ENCODE measurements at places on chromosomes 5 and 9.

DNA sequence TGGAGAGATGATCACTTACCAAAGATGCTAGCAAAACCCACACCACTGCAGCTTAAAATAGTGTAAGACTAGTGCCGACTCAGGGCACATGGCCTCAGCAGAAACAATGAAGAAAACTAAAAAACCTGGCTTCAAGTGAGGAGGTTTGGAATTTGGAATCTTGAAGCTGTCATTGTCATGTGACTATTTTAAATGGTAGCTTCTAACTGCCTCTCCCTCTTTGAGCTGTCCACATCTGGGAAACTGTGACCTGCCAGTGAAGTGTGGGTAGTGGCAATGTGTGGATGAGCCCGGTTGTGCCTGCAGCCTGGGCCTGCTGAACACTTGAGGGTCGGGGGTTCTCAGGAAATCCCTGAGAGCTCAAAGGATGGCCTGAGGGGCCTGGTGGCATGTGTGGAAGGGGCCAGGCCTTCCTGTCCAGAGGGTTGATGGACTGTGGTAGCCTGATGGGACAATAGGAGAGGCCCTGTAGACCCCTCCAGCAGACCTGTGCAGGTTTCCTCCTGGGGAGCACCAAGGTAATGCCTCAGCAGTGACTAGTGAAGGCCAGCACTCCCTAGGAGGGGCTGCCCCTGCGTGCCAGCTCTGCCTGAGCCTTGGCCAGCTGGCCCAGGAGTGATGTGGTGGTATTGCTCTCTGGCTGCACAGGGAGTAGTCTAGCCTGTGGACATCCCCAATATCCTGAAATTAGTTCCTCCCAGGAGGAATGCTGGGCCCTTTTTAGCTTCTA lies 13.6 kb downstream of the USP20 start:
- no peak for DNase-seq

- DNase-seq, result no peak
Observed at GRCh38 chr5:127028822-127029457, 1.4 kb downstream of the MARCHF3 start.

DNA sequence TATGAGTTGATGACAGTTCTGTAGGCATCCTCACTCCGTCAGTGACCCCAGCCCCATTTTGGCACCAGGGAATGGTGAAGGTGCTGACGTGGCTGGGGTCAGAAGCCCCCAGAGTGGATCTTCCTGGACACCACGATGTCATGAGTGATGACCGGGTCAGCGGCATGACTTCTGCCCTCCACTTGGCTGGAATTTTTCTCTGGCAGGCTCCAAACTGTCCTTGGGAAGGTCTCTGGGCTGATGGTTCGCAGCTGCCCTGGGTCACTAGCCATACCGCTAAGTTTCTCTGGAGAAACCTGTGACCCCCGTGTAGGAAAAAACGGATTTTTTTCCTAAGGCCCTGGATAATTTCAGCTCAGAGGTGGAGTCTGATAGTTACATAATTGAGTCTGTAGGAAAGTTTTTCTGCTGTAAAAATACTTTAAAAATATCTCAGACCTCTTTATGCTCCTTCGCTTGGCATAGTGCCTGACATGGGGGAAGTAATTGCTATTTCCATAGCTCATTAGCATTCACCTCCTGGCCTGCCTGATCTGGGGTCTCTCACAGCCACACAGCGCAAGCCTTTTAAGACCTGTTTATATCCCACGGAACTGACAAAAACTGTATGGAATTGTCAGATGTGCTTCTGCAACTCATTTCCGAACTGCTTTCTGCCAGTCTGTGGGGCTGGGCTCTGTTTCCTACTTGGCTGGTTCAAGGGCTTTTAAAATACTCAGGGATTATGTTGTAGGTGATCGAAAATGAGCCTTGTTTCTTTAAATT lies 69.2 kb downstream of the ANGPTL2 start:
- no peak for DNase-seq

DNA sequence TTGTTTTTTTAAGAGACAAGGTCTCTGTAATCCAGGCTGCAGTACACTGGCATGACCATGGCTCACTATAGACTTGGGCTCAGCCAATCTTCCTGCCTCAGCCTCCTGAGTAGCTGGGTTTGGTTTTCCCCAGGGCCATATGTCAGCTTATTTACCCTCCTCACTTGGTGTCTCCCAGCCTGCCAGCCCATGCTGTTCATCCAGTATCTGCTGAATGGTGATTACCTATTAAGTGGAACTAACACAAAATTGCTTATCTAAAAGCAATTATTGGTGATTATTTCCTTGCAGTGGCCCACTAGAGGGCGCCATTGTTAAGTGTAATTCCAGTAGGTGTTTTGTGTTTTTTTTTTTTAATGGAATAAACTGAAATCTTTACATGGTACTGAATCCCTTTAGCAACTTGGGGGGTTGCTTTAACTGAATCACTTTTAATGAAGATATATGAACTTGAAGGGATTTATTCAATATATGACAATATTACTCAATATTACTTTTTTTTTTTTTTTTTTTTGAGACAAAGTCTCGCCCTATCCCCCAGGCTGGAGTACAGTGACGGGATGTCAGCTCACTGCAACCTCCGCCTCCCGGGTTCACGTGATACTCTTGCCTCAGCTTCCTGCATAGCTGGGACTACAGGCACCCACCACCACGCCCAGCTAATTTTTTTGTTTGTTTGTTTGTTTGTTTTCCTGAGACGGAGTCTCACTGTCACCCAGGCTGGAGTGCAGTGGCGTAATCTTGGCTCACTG lies 13.8 kb downstream of the EXOSC2 start:
- peak; percentile 60 for DNase-seq

- DNase-seq, result no peak
Observed at GRCh38 chr5:410911-411517, 32.0 kb upstream of the EXOC3 start.

GRCh38 chr5:112691758-112692157 lies 45.9 kb upstream of the APC start:
- no peak for DNase-seq

- DNase-seq, result no peak
Observed at GRCh38 chr9:116937361-116937760, 250.3 kb downstream of the TRIM32 start.

GRCh38 chr5:175749591-175749990 lies 91.7 kb downstream of the HRH2 start:
- DNase-seq, result no peak

DNA sequence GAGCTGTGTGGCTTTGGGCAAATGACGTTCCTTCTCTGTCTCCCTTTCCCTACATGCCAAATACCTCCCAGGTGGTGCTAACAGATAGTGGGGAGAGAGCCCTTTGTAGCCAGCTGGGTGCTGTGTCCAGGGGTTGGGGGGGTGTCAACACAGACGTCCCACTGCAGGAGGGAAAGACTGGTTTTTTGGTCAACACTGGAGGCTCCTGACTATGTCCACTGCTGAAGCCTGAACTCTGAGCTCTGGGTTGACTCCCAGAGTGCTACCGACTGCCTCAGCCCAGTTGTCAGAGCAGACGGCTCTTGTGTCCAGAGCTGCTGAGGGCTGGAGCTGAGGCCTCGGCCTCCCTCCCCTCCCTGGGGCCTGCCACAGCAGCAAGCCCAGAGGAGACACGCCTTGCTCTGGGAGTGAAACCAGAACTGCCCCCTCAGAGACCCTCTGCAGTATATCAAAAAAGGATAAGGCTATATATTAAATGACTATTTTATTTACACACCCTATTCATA lies 14.8 kb upstream of the SLC25A51 start:
- DNase-seq, result no peak

DNA sequence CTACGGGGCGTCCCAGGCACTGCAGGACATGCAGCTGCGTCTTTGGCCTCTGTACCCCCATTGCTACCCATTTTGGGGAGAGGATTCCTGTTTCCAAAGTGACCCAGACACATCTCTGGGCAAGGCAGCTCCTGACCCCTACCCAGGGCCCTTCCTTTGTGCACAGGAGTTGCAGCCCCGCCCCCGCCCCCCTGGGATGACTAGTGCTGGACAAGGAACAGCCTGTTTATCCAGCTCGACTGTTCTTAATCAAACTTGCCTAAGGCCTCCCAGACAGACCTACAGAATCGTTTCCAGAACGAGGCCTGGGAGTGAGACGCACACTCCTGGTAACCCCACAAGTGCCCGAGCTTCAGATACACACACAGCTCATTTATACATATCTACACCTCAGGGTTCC lies 13.2 kb downstream of the DIPK1B start:
- no peak for DNase-seq

DNA sequence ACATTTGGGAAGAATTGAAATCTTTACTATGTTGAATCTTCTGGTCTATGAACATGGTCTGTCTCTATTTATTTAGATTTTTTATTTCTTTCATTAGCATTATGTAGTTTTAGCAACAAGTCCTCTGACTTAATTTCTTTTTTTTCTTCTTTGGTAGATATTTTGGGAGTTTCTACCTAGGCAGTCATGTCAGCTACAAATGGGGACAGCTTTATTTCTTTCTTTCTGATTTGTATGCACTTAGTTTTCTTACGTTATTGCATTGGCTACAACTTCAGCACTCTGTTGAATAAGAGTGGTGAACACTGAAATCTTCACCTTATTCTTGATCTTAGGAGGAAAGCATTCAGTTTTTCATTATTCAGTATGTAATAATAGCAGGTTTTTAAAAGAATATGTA lies 33.5 kb downstream of the SMC5 start:
- no peak for DNase-seq

DNA sequence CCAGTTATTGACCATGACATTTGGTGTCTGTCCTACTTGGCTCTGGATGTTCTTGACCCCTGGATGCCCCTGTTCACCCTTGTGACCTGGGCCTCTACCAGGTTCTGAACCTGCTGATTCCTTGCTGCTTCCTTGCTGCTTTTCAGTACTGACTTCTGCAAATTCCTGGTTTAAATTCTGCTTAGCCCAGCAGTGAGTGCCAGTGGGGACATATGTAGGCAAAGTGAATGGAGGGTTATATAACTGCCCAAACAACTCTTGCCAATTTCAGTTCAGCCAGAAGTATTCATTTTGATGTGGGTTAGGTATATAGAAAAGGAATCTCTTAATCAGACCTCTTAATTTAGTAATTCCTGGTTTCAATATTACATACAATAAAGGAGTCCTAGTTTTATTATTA lies 220.6 kb downstream of the TAF11L14 start:
- no peak for DNase-seq

DNA sequence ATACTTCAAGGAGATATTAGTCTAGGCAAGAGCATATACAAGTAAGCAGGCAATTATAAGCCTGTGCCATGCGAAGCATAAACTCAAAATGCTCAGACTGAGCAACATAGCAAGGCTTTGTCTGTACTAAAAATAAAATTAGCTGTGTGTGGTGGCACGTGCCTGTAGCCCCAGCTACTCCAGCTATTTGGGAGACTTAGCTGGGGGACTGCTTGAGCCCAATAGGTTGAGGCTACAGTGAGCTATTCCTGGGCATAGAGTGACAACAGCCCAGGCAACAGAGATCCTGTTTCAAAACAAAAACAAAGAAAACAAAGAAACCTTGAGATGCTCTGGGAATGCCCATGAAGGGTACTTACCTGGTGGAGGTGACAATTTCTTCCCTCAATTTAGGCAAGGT lies 130.5 kb upstream of the ZNF608 start:
- DNase-seq, result no peak

DNA sequence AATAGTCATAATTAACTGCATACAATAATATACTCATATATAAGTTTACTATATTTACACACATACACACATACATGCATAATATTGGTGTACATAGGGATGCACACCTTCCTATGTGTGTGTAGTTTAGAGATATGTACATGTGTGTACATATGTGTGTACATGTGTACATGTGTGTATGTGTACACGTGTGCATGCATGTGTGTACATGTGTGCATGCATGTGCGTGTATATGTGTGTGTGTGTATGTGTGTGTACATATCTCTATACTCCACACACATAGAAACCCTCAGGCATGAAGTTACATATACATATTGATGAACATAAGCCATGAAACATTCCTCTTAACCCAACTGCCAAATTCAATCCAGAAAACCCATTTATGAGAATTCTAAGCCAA lies 547.8 kb downstream of the TLR4 start:
- DNase-seq, result no peak

DNA sequence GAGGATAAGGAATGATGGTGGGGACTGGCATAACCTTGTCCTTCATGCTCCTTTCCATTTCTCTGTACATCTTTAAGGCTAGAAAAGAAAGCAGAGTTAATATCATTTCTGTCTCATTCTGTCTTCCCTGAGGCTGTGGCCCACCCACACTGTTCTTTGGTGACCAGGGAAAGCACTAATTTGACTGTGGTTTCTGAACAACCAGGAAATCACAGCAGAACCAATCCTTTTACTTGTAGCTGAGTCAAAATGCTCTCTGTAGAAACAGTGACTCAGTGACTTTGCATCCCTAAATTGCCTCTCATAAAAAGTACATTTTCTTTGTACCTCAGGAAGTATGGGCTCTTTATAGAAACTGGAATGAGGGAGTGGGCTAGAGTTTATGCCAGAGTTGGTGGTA lies 28.1 kb downstream of the IL33 start:
- DNase-seq, result no peak

DNA sequence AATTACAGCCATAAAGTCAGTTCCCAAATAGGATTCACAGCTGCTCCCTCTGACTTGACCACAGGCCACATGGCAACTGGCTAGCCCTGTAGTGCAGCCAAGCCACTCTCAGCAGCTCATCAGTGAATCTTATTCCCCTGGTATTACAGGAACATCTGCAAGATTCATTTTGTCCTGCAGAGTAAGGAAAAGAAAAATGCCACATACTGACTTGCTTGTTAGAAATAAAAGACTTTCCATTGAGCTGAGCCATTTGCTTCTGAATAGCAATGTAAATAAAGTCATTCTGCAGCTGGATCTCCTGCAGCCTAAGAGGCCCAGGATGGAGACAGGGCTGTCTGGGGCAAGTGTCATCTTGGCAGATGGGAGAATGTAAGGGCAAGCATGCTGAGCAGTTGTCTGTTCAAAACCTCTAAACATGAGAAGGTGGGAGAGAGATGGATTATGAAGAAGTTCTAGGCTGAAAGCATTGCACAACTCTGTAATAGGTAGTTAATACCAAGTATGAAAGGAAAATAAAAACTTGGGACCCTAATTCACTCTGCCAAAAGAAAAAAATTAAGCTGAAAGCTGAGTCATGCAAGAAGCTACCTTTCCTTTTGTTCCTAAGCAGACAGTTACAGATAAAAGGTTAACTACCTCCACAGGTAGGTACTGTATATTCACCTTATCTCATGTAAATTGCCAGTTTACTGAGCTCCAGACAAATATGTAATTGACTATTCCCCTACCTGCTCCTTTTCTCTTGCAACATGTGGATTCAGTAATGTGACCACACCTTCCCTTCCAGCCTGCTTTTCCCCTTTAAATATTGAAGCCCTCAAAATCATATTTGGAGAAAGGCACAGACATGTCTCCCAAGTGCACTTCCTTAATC lies 244.4 kb upstream of the RAI14 start:
- DNase-seq, result no peak
